Left lung (tissue), 14 donors: ENCODE measurements at places on chromosomes 11 and 22. TPM values are rescaled to one million over a fixed set of nuclear protein-coding genes. Genes with fewer than 3 reads are reported as not detected.

DNA sequence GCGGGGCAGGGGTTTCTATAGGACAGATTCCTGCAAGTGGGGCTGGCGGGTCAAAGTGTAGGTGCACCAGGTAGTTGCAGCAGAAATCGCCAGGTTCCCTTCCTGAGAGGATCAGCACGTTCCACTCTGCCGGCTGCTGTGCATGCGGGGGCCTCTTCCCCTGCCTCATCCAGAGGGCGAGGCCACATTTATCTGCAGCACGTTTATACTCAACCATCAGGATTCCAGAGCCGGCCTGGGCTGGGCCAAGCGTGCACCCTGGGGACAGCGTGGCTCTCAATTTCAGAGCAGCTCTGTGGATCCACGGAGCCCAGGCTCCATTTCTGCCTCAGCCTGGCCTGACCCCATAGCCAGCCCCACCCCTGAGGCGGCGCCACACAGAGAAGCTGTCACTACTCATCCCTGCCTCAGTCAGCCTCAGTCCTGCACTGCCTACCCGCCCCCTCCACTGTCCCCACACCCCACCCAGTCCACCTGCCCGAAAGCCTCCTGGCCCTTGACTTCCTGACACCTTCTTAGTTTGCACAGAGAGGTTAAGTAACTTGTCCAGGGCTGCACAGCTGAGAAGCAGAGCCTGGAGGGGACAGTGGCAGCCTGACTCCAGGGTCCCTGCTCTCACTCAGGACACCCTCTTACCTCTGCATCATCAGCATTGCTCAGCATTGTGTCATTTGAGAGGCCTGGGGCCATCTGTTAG is 45.9 kb upstream of the RTL6 start:
- no peak for DNase-seq

ZNHIT2 gene
- 10.6 TPM for total RNA-seq

GRCh38 chr11:129846508-129847335 is 31.1 kb downstream of the TMEM45B start:
- DNase-seq: peak; percentile 33

CBL gene
- 22.0 TPM for total RNA-seq

TRIM48 gene
- not detected for total RNA-seq
